C1 segment of cervical spinal cord (tissue), 14 donors: ENCODE measurements at places on chromosomes 2 and 18.

DNA sequence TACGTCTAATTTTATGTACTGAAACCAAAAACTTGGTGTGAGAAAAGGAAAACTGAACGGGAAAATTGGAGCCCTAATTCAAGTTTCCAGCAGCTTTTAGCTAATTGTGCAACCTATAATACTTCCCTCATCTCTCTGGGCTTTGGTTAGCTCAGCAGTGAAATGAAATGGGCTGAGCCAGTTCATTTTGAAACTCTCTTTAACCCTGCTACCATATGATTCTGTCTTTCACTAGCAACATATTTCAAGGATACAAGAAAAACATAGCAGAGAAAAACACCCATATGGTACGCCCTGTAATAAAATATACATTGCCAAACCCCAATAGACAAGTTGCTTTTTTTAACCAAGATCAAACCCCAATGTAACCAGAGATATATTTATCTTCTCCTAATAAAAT lies 799 bp downstream of the SYT4 start:
- DNase-seq = no peak

DNA sequence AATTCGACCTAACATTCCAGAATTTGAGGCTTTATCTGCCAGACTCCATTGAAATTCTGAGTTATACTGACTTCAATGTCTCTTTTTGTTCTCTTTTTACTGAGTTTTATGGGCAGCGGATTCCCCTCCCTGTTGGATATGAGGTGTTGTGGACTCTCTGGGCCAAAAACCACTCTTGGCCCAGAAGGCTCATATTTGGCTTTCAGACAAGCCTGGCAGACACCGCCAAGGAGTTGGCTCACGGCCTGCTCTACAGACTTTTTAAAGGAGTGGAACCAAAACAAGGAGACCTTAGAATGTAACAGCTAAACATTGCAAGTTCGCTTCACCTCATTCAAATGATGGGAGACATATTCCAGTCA lies 206.4 kb upstream of the NCKAP5 start:
- DNase-seq = peak; percentile 68

- DNase-seq = no peak
Measured at GRCh38 chr18:371609-371982, 103.7 kb upstream of the THOC1 start.

- no peak for DNase-seq
Measured at GRCh38 chr2:41955316-41956043, 92.3 kb upstream of the PKDCC start.

GRCh38 chr2:207128867-207129266 lies 36.9 kb downstream of the KLF7 start:
- DNase-seq = no peak

- no peak for DNase-seq
Measured at GRCh38 chr2:152823905-152824304, 105.5 kb downstream of the ARL6IP6 start.
